Esophagus squamous epithelium (tissue), 5 donors: ENCODE measurements at places on chromosomes 6 and 20.

DNA sequence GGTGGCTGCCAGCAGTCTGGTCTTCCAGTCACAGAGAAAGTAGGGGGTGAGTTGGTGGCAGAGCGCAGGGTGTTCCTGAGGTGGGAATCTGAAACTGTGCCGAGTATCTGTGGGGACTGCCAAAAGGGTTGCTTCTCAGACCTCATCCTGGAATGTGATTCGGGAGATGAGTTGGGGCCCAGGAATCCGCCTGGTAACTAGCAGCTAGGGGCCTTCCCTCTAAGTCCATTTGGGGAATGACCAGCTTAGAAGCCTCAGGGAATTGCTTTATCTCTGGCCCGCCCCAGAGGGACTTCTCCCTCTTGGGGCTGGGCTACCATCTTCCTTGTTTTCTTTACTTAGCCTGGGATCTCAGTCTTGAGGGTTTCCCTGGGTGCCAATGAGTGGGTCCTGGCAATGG is 49.6 kb downstream of the MOCS1 start:
- DNase-seq = no peak

GRCh38 chr20:48657426-48658197 is 170.2 kb downstream of the PREX1 start:
- no peak for DNase-seq

DNA sequence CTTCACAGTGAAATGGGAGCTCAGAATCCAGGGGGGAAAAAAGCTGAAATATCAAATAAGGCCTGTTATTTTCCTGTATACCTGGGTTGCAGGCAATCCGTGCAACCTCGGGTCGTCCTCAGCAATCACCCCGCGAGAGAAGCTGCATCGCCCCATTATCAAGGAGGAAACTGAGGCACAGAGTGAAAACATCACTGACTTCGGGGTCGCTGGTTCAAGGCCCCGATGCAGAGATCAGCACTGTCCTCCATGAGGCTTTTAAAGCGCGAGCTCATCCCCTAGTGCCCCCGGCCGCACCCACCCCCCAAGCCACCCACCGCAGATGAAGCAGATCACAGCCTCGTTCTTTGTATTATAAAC is 203.9 kb downstream of the PREX1 start:
- no peak for DNase-seq

DNA sequence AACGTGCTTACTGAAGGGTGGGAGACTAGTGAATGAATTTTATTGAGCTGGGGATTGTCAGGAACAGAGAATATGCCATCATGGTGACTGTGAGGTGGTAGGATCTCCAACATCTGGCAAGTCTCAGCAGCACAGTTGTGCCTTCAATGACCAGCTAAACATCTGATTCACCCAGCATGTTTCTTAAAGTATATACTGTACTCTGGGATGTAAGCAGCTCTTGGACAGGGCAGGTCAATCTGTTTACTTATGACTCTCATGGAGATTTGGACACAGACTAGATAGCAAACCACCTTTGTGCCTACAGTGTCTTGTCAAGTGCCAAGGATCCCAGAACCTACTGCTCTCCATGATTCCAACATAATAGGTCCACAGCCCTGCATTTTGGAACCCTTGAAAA is 801.0 kb upstream of the CITED2 start:
- no peak for DNase-seq

- no peak for DNase-seq
Measured at GRCh38 chr6:39203436-39204159, 25.7 kb downstream of the KCNK5 start.

DNA sequence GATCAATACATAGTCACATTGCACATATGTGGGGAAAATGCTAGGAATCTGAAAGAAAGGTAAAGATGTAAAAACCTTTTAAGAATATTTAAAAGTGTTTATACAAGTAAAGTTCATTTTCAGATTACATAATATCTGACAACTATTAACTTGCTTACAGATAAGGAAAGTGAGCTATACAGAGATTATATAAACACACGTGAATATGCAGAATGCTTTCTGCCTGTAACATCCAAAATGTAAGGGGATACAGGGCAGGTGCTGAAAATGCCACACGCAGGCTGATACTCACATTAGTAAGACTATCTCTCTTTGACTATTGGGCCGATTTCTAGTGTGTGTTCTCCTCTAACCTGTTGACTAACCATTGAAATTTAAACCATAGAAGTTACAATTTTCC is 17.9 kb upstream of the MAP7 start:
- DNase-seq = no peak

DNA sequence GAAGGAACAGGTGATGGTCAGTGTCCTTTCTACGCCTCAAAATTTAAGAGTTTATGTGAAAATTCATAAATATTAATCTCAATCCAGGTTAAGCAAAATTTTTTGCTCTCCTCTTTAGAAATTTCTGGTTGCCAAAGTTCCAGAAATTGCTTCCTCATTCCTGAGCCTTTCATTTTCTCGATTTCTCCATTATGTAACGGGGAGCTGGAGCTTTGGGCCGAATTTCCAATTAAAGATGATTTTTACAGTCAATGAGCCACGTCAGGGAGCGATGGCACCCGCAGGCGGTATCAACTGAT is 35.8 kb upstream of the PRND start:
- DNase-seq = no peak

DNA sequence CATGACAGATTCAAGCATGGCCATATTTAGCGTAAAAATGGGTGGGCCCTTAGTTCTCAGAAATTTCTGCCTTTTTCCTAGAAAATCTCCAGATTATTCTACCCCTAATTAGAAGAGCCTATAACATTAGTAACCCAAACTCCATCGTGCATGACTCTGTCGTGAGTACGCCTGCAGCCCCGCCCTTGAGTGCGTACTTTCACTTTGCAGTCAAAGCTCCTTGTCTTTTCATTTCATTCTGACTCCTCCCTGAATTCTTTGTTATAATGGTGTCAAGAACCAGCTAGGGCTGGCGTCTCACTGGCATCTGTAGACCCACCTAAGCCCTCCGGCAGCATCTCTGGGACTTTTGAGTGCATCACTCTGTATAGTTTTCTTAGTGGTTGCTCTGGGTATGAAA is 61.7 kb upstream of the NOX3 start:
- no peak for DNase-seq

GRCh38 chr20:20363434-20363798 is 4.5 kb upstream of the INSM1 start:
- DNase-seq = no peak

DNA sequence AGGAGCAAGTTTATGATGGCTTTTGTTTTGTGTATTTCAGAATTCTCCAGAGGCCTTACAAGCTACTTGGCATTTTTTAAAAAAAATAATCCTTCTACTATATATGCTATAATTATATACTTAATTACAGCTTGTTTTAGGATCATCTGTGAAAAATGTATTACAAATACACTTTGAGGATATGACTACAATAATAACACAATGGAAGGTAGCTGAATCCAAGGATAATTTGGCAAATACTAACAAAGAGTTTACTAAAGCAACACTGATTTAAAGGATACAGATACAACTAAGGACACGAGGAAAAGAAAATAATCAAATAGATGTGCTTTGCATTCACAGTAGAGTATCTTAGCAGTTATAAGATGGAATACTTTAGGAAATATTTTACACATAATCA is 381.9 kb upstream of the CITED2 start:
- DNase-seq = no peak

DNA sequence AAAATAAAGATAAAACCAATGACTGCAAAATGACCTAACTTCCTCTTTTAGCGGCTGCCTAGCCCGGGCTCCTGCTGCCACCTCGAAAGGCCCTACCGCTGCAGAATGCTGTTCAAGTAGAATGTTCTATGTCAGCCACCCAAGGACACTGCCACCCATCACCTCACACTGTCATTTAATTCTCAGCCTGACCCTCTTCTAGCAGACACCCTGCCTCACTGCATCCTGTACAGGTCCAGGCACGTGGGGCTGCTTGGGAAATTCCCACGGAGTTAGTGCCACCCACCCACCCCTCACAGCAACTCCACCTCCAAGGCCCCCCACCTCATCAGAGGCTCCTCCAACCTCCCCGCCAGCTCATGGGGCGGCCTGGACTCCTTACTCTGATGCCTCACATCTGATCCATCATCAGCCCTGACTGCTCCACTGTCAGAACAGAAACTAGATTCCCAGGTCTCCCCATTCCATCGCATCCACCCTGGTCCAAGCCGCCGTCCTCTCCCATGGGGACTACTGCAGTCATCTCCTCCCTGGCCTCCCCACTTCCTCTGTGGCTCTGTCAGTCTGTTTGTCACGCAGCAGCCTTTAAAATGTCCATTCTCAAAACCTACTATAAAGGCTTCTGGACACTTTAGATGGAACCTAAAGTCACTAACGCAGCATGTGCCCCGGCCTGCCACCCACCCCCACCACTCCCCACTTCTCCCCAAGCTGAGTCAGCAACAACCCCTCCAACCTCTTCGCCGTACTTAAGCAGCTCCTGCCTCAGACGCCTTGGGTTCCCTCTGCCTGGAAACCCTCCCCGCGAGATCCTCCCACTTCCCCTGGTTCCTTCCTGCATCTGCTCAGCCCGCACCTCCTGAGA is 17.0 kb downstream of the NFATC2 start:
- no peak for DNase-seq

- DNase-seq = no peak
Measured at GRCh38 chr20:23727016-23727415, 23.7 kb downstream of the CST1 start.

DNA sequence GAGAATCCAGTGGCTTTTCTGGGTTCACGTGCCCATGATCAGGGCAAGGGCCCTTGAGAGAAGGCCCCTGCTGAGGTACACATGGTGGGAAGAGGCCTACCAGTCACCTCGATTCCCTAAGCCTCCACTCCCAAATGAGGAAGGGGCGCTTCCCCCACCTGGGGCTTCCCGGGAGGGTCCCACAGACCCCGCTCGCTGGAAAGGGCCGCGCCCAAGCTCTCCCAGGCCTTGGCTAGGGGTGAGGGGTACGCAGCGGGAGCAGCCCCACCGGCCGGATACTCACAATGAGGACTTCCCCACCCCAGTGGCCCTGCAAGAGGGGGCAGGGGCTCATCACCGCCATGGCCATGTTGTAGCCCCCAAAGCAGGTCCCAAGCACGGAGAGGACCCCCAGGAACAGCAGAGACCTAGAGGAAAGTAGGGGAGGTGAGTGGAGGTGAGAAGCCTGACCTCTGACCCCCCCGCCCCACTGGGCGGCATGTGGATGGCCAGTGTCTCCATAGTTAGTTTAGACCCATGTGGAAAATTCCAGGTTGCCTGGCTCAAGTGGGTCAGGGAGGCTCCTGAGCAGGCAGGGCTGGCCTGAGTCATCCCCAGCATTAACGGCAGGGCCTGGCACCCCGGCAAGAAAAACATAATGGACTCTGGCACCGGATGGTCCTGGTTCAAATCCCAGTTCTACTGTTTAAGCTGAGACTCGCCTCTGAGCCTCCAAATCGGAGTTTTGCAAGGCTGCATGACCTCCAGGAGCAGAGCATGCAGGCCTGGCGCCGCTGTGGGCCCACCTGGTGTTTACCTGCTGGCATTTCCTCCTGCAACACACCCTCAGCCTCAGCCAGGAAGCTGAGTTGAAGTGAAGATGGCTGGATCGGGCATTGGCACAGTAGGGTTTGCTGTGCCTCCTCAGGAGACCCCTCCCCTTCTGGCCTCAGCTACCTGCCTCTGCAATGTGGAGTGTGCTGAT is 6.6 kb downstream of the SLC52A3 start:
- DNase-seq = no peak

DNA sequence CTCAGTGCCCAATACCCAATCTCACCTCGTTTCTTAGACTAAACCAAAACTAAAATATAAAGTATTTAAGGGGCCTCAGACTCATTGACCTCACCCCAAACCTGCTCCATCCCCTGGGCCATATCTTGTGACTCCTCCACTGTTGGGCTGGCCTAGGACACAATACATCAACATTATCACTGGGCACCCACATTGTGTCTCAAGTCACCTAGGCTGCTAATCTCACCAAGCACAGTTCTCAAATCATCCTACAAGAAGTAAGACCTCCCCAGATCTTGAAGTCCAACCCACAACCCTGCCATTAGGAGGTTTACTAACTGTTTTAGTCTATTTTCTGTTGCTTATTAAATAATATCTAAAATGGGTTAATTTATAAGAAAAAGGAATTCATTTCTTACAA is 96.2 kb downstream of the CRYBG1 start:
- DNase-seq = no peak

- no peak for DNase-seq
Measured at GRCh38 chr20:50733644-50734349, 2.4 kb downstream of the PARD6B start.
